ENCODE measurements at places on chromosomes 3 and 15. TPM values are rescaled to one million over a fixed set of nuclear protein-coding genes. Genes with fewer than 3 reads are reported as not detected.

TTC23 gene
- 26.9 TPM for total RNA-seq

COL6A5 gene
- not detected for total RNA-seq

TEX55 gene
- total RNA-seq: not detected

AGBL1 gene
- not detected for total RNA-seq

SLC24A5 gene
- total RNA-seq: not detected

GOLGA6B gene
- not detected for total RNA-seq

ARNT2 gene
- total RNA-seq: 18.3 TPM

FBXL2 gene
- total RNA-seq: 22.4 TPM

MESD gene
- total RNA-seq: 19.2 TPM

GAP43 gene
- 0.39 TPM for total RNA-seq

NUDT16 gene
- total RNA-seq: 7.9 TPM

PPP2R3A gene
- 32.2 TPM for total RNA-seq

TM4SF4 gene
- total RNA-seq: 0.86 TPM

GHSR gene
- total RNA-seq: not detected

RTP1 gene
- not detected for total RNA-seq

AADACL2 gene
- not detected for total RNA-seq

ZPLD1 gene
- 0.26 TPM for total RNA-seq

GASK1A gene
- 0.78 TPM for total RNA-seq

NSUN3 gene
- total RNA-seq: 16.5 TPM

PLAAT1 gene
- total RNA-seq: not detected

HRG gene
- not detected for total RNA-seq

GUCA1C gene
- not detected for total RNA-seq

MESP2 gene
- total RNA-seq: 0.78 TPM

DAPK2 gene
- 14.8 TPM for total RNA-seq

CLEC3B gene
- total RNA-seq: 95.3 TPM
